ENCODE measurements at places on chromosomes 4 and X.
A peak's percentile ranks its signal among the peaks of the same experiment; 100 is the strongest.

- no peak for DNase-seq
Measured at GRCh38 chrX:45614853-45615252, 414.2 kb upstream of the DIPK2B start.

GRCh38 chrX:56947699-56948098, 47.6 kb downstream of the SPIN3 start:
- no peak for DNase-seq

DNA sequence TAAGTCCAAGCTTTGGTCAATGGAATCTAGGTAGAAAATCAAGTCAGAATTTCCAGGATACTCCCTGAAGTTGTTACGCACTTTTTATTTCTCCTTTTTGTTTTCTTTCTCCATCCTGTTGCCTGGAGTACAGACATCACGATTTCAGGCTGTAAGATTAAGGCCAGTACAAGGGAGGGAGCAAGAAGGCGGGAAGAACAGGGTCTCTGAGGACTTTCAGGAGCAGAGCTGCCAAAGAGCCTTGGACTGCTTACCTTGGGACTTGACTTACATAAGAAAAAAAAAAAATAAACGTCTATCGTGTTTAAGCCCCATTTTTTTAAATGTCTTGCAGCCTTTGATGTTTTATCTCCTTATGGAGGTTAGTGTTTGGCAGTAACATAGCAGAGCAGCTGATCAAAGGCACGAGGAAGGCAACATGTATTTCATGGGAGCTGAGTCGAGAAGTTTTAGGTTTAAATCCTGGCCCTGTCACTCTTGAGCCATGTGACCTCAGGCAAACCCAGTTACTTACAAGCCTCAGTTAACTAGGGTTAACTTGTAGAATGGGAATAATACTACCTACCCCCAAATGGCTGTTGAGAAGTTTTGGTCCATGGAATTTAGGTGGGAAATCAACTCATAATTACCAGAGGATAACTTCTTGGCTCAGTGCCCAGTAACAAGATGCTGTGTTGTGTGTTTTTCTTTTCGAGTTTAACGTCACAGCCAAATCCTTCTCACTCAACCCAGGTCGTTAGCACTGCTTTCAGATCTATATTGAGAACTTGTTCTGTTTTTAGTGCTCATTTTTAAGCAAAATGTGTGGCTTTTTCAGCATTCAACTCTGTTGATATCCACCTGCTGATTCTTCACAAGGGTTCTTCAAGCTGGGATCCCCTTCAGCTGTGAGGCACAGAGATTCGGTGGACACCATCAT, 106.8 kb downstream of the CLNK start:
- DNase-seq: no peak

- no peak for DNase-seq
Measured at GRCh38 chr4:58766763-58767162, 1656.6 kb upstream of the IGFBP7 start.

DNA sequence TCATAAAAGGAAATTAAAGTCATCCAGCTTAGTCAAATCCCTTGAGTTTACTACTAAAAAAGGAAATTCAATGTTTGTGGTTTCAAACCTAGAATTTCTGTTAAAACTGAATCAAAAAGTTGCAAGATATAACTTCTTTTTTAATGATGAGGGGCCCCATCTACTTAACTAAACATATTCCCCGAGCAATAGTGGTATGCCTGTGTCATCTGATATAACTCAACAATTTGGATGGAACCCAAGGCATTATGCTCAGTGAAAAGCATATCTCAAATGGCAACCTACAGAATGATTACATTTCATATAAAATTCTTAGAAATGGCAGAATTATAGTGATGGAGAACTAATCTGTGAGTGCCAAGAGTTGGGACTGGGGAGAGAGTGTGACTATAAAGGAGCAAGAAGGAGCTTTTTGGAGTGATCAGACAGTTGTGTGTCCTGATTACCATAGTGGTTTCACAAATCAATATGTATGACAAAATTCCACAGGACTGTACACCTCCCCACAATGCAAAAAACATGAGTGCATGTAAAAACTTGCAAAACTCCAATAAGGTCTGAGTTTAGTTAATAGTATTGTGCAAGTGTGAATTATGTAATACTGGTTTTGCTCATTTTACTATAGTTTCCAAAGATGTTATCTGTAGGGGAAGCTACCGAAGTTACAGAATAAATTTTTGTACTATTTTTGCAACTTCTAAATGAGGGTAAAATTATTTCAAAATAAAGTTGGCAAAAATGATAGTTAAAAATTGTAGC, 323.2 kb downstream of the ARHGAP24 start:
- DNase-seq: no peak

- no peak for DNase-seq
Measured at GRCh38 chrX:82556588-82556987, 951.5 kb upstream of the POU3F4 start.

DNA sequence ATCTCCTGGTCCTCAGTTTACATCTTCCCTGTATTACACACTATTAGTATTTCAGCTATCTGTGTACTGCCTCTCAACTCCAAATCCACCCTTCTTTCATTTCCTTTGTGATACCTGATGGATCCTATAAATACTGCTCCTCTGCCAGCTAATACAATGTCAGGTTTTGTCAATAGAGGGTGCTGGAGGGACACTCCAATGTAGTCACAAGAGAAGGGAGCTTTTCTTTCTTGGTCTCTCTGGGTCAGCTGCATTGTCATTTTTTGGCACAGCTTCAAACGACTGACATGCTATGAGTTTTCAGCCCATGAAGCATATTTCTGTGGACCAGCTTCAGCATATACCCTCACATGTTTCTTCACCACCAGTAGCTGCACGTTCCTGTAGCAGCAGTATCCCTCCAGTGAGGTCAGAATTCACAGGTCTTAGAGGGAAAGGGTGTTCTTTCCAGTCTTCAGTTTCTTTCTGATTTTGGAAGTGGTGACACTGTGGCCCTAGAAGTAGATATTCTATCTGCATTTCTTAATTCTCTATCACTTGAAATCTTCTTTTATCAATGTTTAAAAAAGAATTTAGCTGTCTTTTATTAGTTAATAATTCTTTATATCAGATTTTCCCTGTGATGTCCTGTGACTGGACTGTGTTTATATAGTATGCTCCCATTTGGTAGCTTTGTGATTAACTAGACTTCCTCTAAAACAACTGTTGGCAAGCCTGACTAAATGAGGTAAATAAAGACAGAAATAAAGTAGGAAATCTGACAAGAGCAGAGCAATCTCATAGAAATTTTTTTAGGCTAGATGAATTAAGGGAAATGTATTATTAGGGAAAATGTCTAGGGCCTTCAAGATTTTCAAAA, 60.6 kb downstream of the GABRA2 start:
- peak; percentile 31 for DNase-seq

DNA sequence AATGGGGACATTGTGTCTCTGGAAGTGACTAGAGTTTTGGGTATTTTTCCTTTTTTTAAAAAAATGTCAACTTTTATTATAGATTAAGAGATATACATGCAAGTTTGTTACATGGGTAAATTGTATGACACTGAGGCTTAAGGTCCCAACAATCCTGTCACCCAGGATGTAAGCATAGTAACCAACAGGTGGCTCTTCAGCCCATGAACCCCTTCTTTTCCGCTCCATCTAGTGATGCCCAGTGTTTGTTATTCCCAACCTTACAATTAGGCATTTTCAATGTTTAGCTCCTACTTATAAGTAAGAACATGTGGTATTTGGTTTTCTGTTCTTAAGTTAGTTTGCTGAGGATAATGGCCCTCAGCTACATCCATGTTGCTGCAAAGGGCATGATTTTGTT, 102.7 kb downstream of the GRID2 start:
- DNase-seq: no peak

DNA sequence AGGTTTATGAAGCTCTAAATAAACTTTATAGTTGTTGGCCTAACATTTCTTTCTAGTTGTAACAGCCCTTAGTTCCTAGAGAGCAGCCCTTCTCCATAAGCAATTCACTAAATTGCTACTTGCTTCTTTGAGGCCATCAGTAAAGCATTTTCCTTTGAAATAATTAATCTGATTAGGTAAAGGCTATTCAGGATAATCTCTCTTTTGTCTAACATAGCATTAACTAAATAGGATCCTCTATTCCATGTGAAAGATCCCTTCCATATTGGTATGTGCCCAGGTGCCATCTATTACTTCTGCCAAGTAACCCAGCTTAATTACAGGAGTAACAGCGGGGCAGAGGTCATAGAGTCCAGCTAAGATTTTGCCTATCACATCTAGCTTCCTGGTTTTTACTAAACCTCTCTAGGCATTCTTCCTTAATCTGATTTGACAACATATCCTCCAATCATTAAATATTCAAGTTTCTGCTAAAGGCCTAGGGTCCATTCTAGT, 1408.0 kb downstream of the PCDH18 start:
- DNase-seq: no peak

DNA sequence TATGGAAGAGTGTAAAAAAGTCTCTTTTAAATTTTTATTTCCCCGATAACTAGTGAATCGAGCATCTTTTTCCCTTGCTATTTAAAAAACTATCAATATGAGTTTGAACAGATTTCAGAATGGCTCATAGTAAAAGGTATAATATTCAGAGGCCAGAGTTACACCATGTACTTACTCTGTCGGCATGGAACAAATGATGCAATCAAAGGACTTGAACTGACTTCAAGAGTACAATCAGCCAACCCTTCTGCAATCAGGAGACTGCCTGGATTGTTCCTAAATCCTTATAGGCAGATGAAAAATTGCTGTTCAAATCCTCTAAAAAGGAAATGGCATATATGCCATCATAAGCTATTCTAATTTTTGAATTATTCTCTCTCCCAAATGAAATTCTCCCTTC, 273.3 kb downstream of the SH2D1A start:
- DNase-seq: no peak

- DNase-seq: no peak
Measured at GRCh38 chr4:93080316-93080715, 748.2 kb upstream of the ATOH1 start.

DNA sequence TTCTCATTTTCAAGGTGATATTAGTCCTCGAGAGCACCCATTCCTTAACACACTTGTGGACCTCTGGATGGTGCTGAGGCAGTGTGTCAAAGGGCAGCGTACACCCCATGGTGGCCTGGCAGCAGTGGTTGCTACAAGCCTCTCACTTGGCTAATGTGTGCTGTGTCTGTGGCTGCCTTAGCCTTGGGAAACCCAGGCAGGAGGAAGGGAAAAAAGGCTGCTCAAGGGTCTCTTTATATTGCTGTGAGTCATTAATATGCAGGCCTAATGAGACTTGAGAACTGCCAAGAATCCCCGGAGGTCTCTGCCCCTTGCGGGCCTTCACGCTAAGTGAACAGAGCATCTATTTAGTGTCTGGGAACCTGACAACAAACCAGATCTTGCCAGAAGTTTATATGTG, 7.0 kb downstream of the PCDH10 start:
- DNase-seq: peak; percentile 39

DNA sequence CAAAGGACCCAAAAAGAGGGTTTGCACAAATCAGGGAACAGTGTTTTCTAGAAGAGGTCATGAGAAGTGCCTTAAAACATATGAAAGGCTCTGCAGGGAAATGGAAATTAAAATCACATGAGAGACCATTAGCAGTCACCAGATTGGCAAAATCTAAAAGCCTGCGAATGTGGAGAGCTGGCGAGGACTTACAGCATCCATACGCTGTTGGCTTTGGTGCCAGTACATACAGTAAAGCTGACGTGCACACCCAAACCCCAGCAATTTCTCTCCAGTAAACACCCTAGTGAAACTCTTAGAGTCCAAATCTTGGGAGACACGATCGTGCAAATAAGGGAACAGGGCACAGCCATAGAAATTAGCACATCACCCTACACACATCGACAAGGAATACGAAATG, 25.4 kb upstream of the PPP2R2C start:
- no peak for DNase-seq

DNA sequence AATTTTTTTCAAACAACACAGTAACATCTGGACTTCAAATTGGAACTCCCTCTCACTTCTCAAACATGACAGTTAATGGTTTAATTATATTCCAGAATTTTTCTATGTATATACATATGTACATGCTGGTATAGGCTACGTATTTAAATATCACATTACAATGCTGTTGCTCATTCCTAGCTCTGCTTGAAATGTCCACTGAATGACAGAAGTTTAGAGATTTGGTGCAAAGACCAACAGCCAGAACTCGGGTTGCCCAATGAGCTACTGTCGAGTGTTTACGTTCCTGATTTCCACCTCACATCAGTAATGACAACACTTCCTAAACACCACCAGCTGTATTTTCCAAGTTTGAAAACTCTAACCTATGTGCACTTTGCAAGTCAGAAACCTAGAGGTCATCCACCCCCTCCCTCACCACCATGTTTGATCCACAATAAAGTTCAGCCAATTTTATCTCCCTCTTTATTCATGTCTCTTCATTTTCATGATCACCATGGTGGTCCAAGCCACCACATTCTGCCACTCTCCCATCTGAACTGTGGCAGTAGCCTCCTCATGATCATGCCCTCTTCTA, 49.3 kb upstream of the RPL34 start:
- DNase-seq: no peak

- no peak for DNase-seq
Measured at GRCh38 chr4:101853691-101854090, 63.2 kb downstream of the BANK1 start.

DNA sequence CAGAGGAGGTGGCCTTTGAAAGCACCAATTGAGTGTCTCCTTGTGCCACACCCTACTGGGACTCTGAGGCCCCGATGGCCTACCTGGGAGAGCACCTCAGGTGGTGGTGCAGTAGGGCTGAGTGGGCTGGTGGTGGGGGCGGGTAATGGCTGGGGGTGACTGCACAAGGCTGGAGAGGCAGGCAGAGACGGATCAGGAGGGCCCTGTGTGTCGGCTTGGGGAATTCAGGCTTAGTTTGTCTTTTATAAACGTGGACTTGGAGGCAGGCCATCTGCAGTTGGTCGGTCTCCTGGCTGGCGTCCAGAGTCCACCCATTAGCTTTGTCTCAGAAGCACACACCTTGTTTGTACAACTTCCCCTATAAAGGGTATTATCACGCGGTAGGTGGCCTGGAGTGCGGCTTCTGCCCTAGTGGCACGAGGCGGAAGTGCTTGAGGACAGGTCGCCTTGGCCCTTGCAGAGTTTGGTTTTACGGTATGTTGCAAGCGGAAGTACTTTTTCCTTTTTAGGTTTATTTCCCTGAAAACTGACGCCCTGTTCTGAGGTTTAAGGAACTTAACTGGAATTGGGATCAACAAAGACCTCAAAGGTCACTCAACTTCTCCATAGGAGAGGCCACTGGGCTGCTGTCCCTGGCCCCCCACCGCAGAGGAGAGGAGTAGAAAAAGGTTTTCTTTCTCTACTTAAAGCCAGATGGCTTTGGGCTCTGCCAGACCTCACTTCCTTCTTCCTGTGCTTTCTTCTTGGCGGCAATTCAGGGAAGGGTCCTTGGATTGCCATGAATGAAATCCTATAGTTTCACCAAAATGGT, 8.0 kb downstream of the TBC1D14 start:
- DNase-seq: no peak

- peak; percentile 35 for DNase-seq
Measured at GRCh38 chrX:103063918-103064434, at the start of gene BEX1. TSS of gene BEX1 (minus strand) at chrX:103064171. CDS start at chrX:103063274, 897 bp downstream.

DNA sequence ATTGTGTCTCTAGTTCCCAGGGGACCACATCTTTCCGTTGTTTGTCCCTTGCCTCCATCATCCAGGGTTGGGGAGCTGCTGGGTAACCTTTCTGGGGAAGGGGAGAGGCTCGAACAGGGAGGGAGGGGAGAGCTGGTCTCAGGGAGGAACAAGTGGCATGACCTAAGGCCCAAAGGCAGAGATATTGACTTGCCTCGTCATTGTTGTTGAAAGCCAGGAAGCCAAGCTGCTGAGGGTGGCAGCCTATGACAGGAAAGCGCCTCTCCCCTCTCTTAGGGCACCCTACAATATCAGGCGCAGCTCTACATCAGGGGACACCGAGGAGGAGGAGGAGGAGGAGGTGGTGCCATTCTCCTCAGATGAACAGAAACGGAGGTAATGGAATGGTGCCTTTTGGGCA, 20.8 kb downstream of the ZNF185 start:
- no peak for DNase-seq

- DNase-seq: peak; percentile 60
Measured at GRCh38 chr4:107631560-107631959, 88.5 kb downstream of the PAPSS1 start.

Data from left hindlimb (tissue), 1 donor.